ENCODE measurements at places on chromosomes 1 and 21.

DNA sequence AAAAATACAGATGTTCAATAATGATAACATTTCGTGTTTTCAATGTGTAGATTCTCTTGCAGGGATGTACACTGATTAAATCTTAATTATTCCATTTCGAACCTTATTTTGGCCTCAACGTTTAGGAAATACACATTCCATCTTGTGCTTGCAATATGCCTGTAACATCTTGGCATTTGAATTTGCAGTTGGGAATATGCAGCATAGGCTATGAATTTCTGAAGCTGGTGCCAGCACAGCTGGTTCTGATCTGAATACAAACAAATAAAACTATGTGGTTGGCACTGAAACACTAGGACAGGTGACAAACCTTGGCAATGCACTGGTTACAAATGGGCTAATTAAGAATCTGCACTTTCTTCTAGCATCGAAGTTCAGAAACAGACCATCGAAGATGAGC, 108.4 kb downstream of the ERG start:
- no peak for DNase-seq

GRCh38 chr1:100860397-100860991, 34.1 kb downstream of the EXTL2 start:
- DNase-seq: no peak

- no peak for DNase-seq
Observed at GRCh38 chr1:169120066-169120465, 13.6 kb downstream of the ATP1B1 start.

- DNase-seq: no peak
Observed at GRCh38 chr21:20996421-20997310, 1.5 kb upstream of the NCAM2 start.

DNA sequence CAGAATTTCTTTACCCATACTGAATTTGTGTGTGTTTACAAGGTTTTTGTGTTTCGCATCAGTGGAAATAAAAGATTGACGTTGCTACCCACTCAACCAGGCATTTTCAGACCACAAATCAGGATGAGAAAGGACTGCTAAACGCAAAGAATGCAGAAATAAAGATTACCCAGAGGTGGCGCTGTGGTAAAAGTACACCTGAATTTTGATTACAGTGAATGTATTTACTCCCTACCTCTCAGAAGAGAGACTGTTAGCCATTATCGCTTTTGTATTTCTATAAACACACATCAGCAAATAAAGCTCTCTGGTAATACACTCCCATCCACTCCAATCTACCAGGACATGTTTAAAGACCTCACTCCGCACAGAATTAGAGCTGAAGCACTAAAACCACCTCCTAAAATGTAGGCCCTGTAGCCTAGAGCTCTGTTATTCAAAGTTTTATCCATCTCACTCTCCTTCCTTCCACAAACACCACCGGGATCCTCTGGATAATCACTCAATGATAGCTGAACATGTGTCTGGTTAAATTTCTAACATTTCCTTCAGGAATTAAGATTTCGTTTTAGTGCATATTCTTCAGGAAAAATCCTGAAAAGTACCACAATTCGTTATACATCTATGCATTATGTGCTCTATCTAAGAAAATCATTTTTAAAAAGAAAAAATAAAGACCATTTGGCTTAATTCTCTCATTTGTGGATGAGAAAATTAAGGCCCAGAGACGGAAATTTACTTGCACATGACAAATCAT, 2.5 kb upstream of the LMO4 start:
- no peak for DNase-seq

DNA sequence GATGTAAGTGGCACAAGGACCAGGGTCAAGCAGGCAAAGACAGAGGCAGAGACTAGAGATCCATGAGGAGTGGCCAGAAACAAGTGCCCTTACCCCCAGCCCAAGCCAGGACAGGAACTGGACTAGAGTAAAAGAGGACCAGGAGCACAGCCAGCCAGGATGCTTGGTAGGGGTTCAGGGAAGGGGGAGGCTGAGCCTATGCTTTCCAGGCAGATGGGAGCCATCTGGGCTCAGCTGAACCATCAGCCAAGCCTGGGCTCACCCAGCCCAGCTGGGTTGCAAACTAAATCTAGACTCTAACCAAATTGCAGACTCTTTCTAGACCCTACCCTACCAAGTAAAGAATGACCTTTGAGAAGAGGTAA, 15.2 kb downstream of the PDZK1IP1 start:
- no peak for DNase-seq

DNA sequence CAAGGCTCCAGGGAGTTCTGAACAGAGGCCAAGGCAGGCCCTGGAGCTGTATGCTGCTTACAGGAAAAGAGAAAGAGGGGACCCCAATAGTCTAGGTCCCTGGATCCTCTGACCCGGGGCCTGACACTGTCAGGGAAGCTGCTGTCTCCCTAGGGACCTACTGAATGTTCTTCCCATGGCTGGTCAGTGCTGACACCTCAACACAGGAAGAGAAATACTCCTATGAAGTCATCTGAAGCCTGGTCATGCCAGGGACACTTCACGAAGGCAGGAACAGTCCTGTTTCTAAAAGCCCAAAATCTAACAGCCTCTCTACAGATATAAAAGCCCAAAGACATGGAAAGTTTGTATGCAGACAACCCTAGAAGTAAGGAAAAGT, 1.7 kb upstream of the LAD1 start:
- no peak for DNase-seq

DNA sequence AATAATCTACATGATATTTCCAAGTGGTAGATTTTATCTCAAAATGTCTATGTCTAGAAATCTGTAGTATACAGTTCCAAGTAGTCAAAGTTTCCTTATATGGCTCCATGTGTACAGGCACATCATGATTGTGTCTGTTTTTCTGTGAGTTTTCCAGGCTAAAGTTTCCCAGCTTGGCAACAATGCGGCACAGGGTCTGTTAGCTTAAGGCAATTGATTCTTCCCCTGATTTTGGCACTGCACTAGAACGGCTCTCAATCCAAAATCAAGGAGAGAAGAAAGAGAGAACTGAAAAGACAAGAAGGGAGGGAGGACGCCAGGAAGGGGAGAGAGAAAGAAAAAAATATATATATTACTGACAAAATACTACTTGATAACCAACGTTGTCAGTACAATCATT, 193.9 kb upstream of the SNX7 start:
- DNase-seq: no peak

DNA sequence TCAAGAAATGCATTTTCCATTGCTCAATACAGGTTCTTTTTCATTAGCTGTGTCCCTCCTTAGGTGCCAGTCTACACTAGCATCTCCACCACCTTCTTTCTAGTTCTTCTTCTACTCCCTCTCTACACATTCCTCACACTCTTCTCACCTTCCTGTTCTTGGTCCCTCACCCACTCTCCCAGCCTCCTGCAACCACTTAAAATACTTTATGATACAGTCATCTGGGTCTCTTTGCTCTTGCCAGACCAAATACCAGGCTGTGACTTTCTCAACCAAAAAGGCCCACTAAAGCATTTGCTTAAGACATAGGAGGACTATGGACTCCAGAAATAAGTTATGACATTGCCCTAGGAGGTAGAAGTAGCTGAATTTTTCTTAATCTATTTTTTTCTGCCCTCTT, 35.1 kb downstream of the PIGM start:
- no peak for DNase-seq

- peak; percentile 83 for DNase-seq
Observed at GRCh38 chr1:28091043-28091781, 2.8 kb upstream of the EYA3 start.

DNA sequence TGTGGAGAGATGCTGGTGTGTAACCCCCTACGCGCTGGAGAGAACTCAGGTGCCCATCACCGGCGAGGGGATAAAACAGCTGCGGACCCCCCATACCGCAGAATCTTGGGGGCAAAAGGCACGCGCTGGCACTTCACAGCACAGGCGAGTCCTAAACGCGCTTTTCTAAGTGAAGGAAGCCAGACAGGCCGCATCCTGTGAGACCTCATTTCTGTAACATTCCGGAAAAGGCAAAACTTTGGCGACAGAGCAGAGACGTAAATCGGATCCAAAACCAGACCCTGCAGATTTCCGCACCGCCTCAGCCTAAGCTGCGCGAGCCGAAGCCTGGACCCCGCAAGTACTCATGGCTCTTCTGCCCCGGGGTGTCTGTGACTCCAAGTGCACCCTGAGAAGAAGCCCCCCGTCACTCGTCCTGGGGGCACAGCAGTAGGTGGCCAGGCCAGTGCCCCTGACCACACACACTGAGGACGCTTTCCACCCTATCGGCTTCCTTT, 60.9 kb downstream of the SLX9 start:
- no peak for DNase-seq

- no peak for DNase-seq
Observed at GRCh38 chr1:101960142-101960541, 36.6 kb downstream of the OLFM3 start.

GRCh38 chr1:223363856-223364684, at the start of gene SUSD4:
TSS of gene SUSD4 (minus strand) at chr1:223364176. CDS start at chr1:223363425, 751 bp downstream.
- DNase-seq: no peak

- no peak for DNase-seq
Observed at GRCh38 chr1:38312753-38313152, 266.2 kb upstream of the POU3F1 start.

- no peak for DNase-seq
Observed at GRCh38 chr1:167435484-167435883, 82.8 kb downstream of the CD247 start.

Measured in omental fat pad (tissue), 4 donors.